ENCODE measurements at places on chromosomes 7 and 10. TPM values are rescaled to one million over a fixed set of nuclear protein-coding genes. Genes with fewer than 3 reads are reported as not detected.

The ZNF32 gene
- 41.6 TPM for total RNA-seq

The AKR1C8 gene
- not detected for total RNA-seq

The ALDH18A1 gene
- total RNA-seq: 18.7 TPM

The GJD4 gene
- total RNA-seq: not detected

The EN2 gene
- 0.15 TPM for total RNA-seq

Measured in left cardiac atrium (tissue), 4 donors.